Activated CD4-positive, alpha-beta memory T cell treated with anti-CD3 and anti-CD28 coated beads for 36 hours (primary cell): ENCODE measurements at places on chromosomes 6 and 20. TPM values are rescaled to one million over a fixed set of nuclear protein-coding genes. Genes with fewer than 3 reads are reported as not detected.

DNA sequence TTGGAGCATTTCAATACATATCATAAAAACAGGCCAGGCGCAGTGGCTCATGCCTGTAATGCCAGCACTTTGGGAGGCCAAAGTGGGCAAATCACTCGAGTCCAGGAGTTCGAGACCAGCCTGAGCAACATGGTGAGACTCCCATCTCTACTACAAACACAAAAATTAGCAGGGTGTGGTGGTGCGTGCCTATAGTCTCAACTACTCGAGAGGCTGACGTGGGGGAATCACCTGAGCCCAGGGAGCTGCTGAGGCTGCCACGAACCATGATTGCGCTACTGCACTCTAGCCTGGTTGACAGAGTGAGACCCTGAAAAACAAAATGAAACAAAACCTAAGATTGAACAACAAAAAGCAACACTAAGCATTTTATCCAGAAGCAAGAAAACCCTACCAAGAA lies 47.2 kb downstream of the BACH2 start:
- H3K4me3 ChIP-seq = peak overlapping the region; percentile 35
- H3K4me1 ChIP-seq = peaks cover 64% of the 10 kb centered on the region
- peak; percentile 53 for DNase-seq
- peak overlapping the region; percentile 94 for H3K27ac ChIP-seq
- H3K27me3 ChIP-seq = no peaks in the 10 kb centered on the region

GRCh38 chr6:143707697-143708096 lies 29.9 kb downstream of the PHACTR2 start:
- no peak overlapping the region for H3K27ac ChIP-seq
- no peak for DNase-seq
- H3K4me1 ChIP-seq = peaks cover 3% of the 10 kb centered on the region
- no peak overlapping the region for H3K4me3 ChIP-seq
- H3K27me3 ChIP-seq = no peaks in the 10 kb centered on the region

GRCh38 chr6:136737871-136738691 lies 54.2 kb downstream of the MAP3K5 start:
- H3K27ac ChIP-seq = no peak overlapping the region
- H3K36me3 ChIP-seq = no peaks in the 10 kb centered on the region
- H3K4me1 ChIP-seq = peaks cover 29% of the 10 kb centered on the region
- DNase-seq = no peak
- no peaks in the 10 kb centered on the region for H3K27me3 ChIP-seq

- no peaks in the 10 kb centered on the region for H3K27me3 ChIP-seq
- H3K27ac ChIP-seq = no peak overlapping the region
- H3K4me1 ChIP-seq = no peaks in the 10 kb centered on the region
- H3K4me3 ChIP-seq = no peak overlapping the region
- no peak for DNase-seq
- H3K36me3 ChIP-seq = no peaks in the 10 kb centered on the region
Measured at GRCh38 chr6:22248513-22249308, 48.1 kb downstream of the PRL start.

GRCh38 chr20:22491194-22491505 lies 93.2 kb downstream of the FOXA2 start:
- no peak overlapping the region for H3K4me3 ChIP-seq
- no peaks in the 10 kb centered on the region for H3K36me3 ChIP-seq
- H3K27me3 ChIP-seq = no peaks in the 10 kb centered on the region
- no peaks in the 10 kb centered on the region for H3K4me1 ChIP-seq

DNA sequence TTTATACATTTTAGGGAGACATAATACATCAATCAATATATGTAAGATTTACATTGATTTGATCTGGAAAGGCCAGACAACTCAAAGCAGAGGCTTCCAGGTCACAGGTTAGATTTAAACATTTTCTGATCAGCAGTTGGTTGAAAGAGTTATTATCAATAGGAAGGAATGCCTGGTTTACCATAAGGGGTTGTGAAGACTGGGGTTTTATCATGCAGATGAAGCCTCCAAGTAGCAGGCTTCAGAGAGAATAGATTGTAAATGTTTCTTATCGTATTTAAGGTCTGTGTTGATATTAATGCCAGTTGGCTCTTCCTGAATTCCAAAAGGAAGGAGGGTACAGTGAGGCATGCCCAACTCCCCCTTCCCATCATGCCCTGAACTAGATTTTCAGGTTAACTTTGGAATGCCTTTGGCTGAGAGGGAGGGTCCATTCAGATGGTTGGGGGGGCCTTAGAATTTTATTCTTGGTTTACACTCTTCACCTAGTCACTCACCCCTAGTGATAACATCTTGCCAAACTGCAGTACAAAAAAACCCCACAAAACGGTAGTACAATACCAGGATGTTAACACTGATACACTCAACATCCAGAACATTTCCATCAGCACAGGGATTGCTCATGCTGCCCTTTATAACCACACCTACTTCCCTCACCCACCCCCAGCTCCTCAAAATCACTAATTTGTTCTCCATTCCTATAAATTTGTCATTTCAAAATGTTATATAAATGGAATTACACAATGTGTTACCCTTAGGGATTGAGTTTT lies 259.6 kb upstream of the PLN start:
- DNase-seq = no peak
- H3K4me1 ChIP-seq = no peaks in the 10 kb centered on the region
- no peaks in the 10 kb centered on the region for H3K36me3 ChIP-seq
- H3K4me3 ChIP-seq = no peak overlapping the region
- no peak overlapping the region for H3K27ac ChIP-seq

DNA sequence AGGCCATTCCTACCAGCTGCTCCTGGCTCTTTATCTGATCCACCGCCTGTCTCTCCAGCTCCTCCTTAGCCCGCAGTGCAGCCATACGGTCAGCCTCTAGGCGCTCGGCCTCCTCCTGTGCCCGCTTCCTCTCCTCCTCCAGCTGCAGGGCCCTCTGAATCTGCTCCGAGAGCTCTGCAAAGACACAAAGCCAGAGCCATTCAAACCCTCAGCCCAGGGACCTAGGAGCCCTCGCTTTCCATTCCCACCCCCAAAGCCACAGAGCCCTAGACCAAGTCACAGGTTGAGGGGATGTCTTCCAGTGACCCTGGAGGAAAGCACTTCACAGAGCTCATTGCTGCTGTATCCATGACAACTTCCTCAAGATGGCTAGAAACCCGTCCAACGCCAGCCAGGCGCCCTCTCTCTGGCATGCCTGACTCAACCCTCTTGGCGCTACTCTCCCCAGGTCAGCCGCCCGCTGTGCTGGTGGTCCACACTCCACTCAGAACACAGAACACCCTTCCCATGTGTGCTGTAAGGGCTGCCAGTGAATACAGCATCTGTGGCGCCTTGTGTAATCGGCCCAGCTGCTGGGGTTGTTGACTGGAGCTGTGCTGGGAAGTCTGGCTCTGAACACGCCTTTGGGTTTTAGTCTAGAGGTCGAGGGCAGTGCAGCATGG lies 49.3 kb downstream of the EZR start:
- H3K27ac ChIP-seq = peak overlapping the region; percentile 61
- peaks cover 41% of the 10 kb centered on the region for H3K4me1 ChIP-seq

- H3K27me3 ChIP-seq = peaks cover 4% of the 10 kb centered on the region
- H3K4me3 ChIP-seq = no peak overlapping the region
Measured at GRCh38 chr6:10300071-10300470, 114.8 kb downstream of the TFAP2A start.

DNA sequence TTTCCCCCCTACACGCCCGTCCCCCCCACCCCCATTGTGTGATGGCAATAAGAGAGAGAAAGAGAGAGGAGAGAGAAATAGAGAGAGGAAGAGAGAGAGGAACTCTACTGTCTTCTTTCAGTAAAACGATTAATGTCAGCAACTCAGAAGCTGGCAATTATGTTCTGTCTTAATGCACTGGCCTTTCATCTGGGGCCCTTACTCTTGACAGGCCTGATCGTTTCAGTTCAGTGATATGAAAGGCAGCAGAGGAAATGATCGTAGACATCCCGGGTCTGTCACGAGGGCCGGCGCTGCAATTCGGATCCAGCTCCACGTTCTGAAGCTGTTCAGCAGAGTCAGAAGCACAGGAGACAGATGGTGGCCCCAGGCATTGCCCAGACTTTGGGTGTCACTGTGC lies 308.9 kb downstream of the ZNF217 start:
- H3K4me3 ChIP-seq = no peak overlapping the region
- H3K4me1 ChIP-seq = no peaks in the 10 kb centered on the region
- H3K27ac ChIP-seq = no peak overlapping the region
- H3K27me3 ChIP-seq = peaks cover 3% of the 10 kb centered on the region
- no peak for DNase-seq
- H3K36me3 ChIP-seq = peaks cover 1% of the 10 kb centered on the region

GRCh38 chr6:89260310-89260709 lies 43.2 kb upstream of the GABRR1 start:
- H3K4me3 ChIP-seq = no peak overlapping the region
- no peaks in the 10 kb centered on the region for H3K27me3 ChIP-seq

GRCh38 chr6:166774292-166774691 lies 147.2 kb upstream of the RPS6KA2 start:
- DNase-seq = no peak
- H3K27ac ChIP-seq = no peak overlapping the region
- H3K4me3 ChIP-seq = no peak overlapping the region

- peak overlapping the region; percentile 94 for H3K27ac ChIP-seq
- peaks cover 25% of the 10 kb centered on the region for H3K36me3 ChIP-seq
- peak overlapping the region; percentile 98 for H3K4me3 ChIP-seq
Measured at GRCh38 chr6:111874025-111874415, 768 bp upstream of the FYN start.

DNA sequence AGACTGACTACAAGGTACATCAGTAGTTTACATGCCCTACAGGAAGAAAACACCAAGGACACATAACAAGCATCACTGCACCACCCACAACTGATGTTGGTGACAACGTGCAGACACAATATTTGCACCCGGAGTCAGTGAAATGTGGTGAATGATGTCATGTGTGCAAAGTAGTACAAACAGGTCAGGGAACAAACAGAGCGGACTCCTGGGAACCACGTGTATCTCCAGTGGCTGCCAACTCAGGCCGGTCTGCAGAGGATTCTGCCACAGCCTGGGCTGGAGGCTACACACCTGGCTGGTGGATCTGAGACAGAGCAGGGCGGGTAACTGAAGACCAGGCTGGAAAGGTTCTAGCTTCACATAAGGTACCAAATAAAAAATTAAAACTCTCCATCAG lies 28.2 kb upstream of the RPS6KA2 start:
- no peaks in the 10 kb centered on the region for H3K36me3 ChIP-seq
- no peak for DNase-seq
- no peak overlapping the region for H3K27ac ChIP-seq
- peaks cover 9% of the 10 kb centered on the region for H3K4me1 ChIP-seq

GRCh38 chr20:18313411-18313810 lies 25.1 kb downstream of the ZNF133 start:
- no peaks in the 10 kb centered on the region for H3K4me1 ChIP-seq
- no peak overlapping the region for H3K4me3 ChIP-seq
- no peaks in the 10 kb centered on the region for H3K27me3 ChIP-seq
- H3K36me3 ChIP-seq = peaks cover 44% of the 10 kb centered on the region
- H3K27ac ChIP-seq = no peak overlapping the region

DNA sequence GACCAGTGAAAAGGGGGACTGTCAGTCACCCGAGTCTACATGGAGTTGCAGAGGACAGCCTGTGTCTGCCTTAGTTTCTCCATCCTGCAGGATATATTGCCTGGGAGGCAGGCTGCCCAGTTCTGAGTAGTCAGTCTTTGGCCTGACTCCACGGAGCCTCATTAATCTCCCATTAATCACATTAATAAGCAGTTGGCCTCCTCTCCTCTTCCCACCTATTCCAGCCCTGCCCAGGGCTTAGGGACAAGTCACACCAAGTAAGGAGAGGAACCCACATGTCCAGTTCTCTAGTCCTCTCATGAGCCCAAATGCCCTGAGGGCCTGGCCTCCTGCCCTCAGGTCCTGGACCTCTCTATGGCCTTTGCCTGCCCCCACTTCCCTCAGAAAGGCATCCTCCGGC lies 1.3 kb upstream of the MUCL3 start:
- no peak for DNase-seq
- H3K4me3 ChIP-seq = no peak overlapping the region
- H3K4me1 ChIP-seq = peaks cover 4% of the 10 kb centered on the region
- H3K36me3 ChIP-seq = no peaks in the 10 kb centered on the region

- no peaks in the 10 kb centered on the region for H3K4me1 ChIP-seq
- H3K36me3 ChIP-seq = peaks cover 29% of the 10 kb centered on the region
- DNase-seq = no peak
- H3K27me3 ChIP-seq = no peaks in the 10 kb centered on the region
Measured at GRCh38 chr6:35282472-35282871, 15.1 kb upstream of the DEF6 start.

- H3K27ac ChIP-seq = no peak overlapping the region
- H3K4me1 ChIP-seq = peaks cover 2% of the 10 kb centered on the region
- peaks cover 18% of the 10 kb centered on the region for H3K36me3 ChIP-seq
- H3K27me3 ChIP-seq = no peaks in the 10 kb centered on the region
- no peak for DNase-seq
Measured at GRCh38 chr6:15606347-15606746, 56.5 kb downstream of the DTNBP1 start.

DNA sequence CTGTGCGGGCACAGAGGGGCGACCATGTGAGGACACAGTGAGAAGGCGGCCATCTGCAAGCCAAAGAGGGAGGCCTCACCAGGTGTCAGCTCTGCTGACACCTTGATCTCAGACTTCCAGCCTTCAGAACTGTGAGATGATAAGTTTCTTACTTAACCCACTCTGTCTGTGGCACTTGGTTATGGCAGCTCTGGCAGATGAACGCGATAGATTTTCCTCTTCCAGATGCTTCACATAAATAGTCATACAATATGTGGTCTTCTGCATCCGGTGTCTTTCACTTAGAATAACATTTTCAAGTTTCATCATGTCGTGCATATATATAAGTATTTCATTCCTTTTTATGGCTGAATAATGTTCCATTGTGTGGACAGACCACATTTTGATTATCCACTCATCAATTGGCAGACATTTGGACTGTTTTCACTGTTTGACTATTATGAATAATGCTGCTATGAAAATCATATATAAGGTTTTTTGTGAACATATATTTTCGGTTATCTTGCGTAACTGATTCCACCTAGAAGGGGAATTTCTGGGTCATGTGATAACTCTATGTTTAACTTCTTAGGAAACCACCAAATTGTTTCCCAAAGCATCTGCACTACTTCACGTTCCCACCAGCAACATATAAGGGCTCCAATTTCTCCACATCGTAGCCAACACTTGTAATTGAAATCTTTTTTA lies 30.2 kb downstream of the PRR18 start:
- peaks cover 3% of the 10 kb centered on the region for H3K27me3 ChIP-seq
- no peak overlapping the region for H3K4me3 ChIP-seq
- no peak for DNase-seq
- no peaks in the 10 kb centered on the region for H3K36me3 ChIP-seq
- H3K27ac ChIP-seq = no peak overlapping the region

MLN gene
- not detected for total RNA-seq
